Cerebellar nuclear complex (tissue), 1 donor: ENCODE measurements at places on chromosomes 6 and 20.

- DNase-seq: no peak
Observed at GRCh38 chr20:10935658-10936402, 262.0 kb upstream of the JAG1 start.

DNA sequence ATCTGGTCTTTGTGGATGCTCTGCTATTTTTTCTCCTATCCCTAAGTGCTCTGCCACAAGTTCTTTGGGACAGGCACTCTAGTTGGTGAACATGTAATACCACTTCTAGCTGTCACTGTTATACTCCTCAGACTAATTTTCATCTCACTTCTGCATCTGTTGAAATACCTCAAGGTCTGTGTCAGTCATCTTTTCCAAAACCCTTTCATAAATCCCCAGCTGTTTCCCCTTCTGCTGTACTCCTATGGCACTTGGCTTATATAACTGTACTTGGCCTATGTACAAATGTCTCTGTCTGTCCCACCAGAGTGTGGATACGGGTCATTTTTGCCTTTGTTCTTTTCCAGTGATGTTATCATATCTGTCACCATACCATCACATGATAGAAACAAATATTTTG lies 124.2 kb downstream of the FHL5 start:
- no peak for DNase-seq

- no peak for DNase-seq
Observed at GRCh38 chr6:41280381-41281057, 6.0 kb downstream of the TREM1 start.

GRCh38 chr6:30002871-30003270 lies 58.2 kb upstream of the POLR1H start:
- DNase-seq: no peak

DNA sequence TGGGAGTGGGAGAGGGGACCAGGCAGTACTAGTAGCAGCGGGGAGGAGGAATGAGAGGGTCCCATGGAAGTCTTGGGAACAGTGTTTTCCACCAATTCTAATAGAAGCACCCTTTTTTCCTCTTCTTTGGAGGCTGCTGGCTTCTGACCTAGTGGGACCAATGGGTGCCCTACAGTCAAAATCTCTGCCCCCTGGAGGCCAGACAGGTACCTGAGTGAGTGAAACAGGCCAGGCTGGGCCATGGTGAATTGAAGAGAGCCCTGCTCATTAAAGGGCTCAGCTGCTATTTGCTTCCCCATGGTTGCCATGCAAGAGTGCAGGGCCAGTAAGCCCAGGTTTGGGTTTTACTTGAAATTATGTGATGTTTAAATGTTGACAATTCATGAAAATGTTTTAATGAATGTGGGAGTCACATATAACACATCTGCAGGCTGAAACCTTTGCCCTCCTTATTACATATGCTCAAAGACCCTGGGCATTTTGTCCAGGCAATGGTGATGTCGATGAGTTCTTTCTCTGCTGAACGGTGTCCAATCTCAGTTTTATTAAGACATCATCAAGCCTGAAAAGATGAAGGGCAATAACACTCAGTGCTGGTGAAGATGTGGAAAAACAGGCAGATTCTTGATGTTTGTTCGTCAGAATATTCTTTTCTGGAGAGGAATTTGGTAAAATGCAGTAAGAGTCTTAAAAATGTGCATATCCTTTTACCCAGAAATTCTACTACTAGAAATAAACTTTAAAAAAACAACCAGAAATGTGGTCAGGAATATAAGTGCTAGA lies 42.3 kb upstream of the OCSTAMP start:
- DNase-seq: no peak

DNA sequence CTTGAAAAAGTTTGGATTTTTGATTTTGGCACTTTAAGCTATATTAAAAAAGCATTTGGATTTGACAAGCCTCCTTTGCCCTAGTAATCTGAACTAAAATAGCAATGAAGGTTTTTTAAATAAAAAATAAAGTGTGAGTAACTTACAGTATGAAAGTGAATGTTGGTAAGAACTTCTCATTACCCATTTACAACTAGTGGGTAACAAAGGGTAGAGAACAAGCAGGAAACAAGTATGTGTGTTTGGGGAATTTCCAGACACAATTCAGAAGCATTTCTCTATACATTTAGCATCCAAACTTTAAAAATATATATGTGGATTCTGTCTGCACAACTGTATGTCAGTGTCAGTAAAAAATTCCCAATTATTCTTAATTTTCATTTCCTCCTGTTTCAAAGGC lies 2.9 kb downstream of the TMEM30A start:
- DNase-seq: no peak

DNA sequence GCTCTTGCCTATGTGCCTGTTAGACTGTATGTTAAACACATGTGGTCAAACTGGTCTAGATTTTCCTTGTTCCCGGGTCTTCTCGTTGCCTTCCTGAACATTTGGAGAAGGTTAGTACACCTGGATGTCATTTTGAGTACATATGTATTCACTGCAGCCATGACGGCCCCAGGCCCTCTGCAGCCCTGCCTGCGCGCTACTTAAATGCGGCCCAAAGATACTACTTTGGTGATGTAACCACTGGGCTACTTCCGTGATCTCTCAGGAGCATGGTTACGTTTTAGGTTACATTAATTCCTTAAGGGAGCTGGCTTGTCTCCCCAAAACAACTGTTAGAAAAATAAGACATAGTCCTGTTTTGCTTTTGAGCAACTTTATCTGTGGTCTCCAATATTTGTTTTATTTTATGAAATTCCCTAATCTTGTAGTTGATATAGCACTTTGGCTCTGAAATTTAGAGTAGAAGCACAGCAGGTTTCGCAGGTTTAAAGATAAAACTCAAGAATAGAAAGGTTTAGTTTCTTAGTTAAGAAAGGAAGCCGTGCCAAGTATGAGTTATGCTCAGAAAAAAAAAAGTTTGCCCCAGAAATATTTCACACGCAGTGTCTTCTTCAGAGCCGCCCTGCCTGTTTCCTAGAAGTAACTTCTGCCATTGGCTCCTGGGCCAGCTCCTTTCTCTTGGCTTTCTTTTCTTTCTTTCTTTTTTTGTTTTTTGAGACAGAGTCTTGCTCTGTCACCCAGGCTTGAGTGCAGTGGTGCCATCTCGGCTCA lies 38.1 kb downstream of the TIAM2 start:
- DNase-seq: no peak

DNA sequence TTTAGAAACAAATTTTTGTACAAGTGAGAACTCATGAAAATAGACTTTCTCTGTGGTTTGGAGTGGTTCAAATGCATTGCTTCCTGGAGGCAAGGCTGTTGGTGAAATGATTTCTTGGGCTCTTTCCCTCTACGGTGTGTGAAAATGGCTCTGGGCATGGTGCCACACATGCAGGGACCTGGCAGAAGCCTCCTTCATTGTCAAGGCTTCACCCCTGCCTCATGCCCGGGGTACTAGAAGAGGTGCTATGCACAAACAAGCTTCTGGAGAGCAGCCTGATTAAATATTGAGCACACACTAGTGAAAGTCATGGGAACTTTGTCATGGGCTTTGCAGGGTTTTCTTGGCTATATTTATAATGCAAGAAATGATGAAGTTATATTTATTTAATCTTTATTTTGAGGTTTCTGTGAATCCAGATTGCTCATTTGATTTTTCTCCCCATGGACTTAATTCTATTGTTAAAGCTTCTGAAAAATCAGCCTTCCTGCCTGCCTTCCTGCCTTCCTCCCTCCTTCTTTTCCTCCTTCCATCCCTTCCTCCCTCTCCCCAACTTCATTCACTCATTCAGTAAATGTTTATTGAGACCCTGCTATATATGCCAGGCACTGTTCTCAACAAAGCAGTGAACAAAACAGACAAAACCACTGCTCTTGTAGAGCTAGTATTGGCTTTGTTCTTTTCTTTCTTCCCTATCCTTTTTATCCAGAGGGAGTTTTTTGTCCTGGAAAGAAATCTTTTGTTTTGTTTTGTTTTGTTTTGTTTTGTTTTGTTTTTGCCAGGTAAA lies 21.0 kb downstream of the C6orf89 start:
- no peak for DNase-seq

- no peak for DNase-seq
Observed at GRCh38 chr6:168528474-168529095, 87.6 kb downstream of the SMOC2 start.

GRCh38 chr6:54255886-54256285 lies 52.4 kb upstream of the TINAG start:
- DNase-seq: no peak

- DNase-seq: no peak
Observed at GRCh38 chr6:144922120-144922722, 637.1 kb downstream of the UTRN start.

- DNase-seq: no peak
Observed at GRCh38 chr6:26003102-26003694, 40.6 kb downstream of the TRIM38 start.

DNA sequence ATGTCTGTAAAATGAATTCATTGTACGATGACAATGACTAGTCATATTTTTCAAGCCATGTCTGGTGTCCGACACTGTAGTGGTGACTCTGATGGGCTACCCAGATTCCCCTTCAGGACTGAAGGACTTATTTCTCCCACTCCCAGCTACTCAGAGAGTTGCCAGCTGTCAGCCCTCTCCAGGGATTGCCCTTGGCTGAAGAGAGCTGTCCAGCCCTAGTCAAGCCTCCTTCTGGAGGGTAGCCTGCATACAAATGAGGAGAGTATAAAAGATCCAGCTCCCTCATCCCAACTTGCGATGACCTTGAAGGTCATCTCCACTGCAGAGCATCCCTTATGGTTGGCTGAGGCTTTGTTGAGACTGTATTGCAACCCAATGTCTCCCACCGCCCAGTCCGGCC lies 29.9 kb downstream of the JPH2 start:
- DNase-seq: no peak

DNA sequence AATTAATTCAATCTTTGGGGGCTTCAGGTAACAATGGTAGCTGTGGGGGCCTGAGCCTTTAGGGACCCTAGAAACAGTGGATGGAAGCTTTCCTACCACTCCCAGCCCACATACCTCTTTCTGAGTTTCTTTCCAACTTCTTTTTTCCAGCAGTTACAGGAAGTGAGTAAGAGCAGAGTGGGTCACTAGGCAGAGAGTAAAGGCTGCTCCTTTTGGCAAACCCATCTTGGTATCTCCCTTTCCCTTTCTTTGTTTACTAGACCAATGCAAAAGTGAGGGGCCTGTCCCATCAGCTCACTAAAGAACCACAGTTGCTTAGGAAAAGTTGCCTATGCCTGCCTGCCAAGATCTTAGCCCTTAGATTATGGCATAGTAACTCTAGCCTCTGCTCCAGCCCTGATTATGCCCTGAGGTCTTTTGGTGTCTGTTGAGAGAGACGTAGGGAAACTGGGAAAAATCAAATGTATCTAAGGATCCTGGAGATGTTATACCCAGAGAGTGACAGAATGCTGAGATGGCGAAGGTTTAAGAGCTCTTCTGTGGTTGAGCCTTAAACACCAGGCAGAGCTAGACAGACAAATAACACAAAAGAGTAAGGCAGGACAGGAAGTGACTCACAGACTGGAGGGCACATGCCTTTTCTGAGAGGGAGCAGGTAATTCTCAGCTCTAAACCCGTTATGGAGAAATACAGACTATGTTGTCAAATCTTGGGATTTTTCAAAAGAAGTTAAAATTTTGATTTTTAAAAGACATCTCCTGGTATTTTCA lies 31.3 kb downstream of the TRMT6 start:
- DNase-seq: no peak

- DNase-seq: no peak
Observed at GRCh38 chr20:23126281-23127061, 40.3 kb upstream of the CD93 start.

- no peak for DNase-seq
Observed at GRCh38 chr6:131285548-131285947, 150.3 kb downstream of the AKAP7 start.

DNA sequence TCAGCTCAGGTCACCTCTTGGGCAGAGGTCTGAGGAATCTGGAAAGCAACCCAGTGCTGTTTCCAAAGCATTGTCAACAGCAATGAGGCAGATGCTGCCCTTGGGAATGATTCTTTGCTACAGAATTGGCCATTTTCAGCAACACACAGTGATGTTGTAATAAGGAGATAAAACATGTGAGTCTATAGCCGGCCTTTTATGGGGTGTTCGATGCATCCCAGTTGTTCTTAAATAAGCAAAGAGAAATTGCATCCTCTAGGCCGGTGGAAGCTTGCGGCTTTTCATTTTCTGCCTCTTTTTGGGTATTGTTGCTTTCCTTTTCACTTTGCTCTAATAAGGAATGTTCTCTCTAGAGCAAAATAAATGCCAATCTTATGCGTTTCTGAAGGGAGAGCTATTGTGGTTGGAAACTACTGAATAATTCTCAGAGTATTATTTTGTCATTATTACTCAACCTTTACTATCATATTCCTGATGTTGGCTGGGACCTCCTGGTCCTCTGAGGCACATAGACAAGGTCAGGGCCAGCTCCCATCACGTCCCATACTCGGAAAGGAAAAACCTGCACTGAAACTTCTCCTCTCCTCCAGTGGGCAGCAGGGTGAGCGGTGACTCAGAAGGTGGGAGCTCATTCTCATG lies 214.2 kb downstream of the CDH26 start:
- no peak for DNase-seq

DNA sequence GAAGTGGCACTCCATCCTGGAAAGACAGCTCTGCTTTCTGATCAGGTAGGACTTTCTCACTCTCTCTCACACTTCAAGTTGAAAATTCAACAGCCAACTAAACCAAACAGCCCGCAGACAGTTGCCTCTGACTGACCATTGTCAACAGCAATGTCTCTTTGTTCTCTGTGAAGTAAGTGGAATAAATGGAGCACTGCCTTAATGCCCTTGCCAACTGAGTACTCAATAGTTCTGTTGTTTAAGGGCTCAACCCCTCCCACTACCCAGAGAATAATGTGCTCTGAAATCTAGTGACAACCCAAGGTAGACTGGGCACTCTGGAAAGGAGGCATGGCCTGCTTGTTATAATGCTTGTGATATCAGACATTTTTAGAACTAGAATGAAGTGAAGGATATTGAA lies 16.8 kb upstream of the BCLAF1 start:
- no peak for DNase-seq

DNA sequence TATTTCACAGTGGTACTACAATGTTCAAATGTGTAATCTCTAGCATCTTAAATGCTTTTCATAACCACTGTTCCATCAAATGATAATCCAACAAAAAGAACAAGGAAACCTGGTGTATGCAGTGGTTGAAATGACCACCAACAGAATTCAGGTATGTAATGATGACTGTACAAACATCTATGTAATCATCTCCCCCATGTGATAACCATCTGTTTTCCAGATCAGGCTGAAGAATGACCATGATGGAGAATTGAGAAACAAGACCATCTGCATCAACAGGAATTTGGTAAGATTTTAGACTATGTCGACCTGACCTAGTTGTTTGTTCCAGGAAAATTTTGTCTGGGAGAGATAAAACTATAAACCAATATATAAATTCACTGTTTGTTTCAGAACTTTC lies 81.3 kb upstream of the ASCC3 start:
- DNase-seq: no peak

DNA sequence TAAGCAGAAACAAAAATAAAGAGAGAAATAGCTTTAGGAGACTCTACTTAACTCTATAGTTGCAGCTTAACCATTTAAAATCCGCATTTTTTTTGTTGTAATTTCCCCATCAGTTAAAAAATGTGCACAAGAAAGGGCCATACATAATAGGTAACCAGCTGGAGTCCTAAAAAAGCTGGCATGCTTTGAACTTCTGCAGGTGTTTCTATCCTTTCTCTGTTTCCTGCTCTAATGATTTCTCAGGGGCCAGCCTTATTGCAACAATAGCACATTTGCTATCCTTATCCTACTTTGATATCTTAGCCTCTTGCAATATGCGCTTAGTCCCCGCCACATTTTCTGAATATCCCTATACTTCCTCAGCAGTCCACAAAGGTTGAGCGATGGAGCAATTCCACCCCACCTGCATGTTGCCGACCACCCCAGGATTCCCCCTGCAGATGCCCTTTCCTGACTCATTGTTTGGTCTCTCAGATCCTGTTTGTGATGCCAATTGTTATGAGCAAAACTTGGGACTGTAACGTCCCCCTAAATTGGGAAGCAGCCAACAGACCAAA lies 48.5 kb downstream of the TRIM27 start:
- no peak for DNase-seq
